Fibroblast of skin of scalp (primary cell): ENCODE measurements at places on chromosomes 4 and X.

GRCh38 chr4:41865981-41866798 lies 69.0 kb upstream of the TMEM33 start:
- DNase-seq = no peak

DNA sequence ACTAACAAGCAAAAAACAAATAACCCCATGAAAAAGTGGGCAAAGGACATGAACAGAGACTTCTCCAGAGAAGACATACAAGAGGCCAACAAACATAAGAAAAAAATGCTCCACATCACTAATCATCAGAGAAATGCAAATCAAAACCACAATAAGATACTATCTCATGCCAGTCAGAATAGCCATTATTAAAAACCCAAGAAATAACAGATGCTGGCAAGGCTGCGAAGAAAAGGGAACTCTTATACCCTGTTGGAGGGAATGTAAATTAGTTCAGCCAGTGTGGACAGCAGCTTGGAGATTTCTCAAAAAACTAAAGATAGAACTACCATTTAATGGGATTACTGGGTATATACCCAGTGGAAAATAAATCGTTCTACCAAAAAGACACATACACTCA lies 79.6 kb downstream of the MAPK10 start:
- no peak for DNase-seq

DNA sequence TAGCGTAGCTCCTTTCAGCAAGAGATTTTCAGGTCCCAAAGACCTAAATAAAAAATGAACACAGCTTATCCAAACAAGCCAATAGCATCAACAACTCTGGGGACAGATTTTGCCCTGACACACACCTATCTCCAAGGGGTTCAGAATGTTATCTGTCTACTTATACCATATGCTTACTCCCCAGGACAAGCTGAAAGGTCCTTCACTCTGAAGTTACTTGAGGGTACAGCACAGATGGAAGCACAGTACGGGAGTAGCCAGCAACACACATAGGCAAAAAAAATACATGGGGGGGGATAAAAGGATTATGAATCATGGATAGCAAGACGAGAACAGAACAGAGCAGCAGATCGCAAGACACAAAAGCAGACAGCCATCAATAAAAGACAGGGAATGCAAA lies 90.7 kb upstream of the MCF2 start:
- DNase-seq = no peak

DNA sequence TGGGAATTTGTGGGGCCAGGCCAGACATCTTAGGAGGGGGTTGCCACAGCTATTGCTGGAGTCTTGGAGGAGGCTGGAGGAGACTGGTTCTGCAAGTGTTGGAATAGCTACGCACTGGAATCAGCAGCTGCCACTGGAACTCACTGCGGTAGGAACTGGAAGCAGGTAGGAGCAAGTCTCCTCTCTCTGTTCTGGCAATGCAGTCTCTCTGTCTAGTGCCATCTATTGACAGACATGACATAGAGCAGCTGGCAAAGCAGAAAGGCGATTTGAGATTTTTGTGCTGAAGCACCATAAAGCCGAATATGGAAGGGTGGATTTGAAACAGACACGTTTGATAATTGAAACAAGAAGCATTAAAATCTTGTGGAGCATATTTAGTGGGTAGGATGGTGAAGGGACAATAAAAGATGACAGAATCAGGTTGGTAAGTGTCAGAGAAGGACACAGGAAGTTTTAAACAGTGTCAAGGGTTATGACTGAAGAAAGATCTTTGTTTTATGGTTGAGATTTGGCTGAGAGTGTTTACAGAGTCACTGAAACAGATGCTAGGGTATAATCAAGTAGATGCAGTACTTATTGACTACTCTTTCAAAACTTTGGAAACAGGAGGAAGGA lies 23.5 kb upstream of the SYNPO2 start:
- peak; percentile 60 for DNase-seq

DNA sequence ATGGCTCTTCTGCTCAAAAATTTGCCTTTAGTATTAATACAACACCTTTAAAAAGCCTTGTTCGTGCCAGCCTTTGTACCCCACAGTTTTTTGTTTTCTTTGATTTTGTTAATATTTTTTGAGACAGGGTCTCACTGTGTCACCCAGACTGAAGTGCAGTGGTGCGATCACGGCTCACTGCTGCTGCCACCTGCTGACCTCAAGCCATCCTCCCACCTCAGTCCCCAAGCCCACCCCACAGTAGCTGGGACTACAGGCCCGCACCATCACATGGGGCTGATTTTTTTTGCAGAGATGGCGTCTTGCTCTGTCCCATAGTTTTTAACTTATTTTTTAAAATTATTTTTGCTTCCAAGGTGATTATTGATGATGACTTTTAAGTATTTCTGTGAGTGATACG lies 134.0 kb downstream of the HTR2C start:
- DNase-seq = no peak
